ENCODE measurements at places on chromosomes 2 and 18.

DNA sequence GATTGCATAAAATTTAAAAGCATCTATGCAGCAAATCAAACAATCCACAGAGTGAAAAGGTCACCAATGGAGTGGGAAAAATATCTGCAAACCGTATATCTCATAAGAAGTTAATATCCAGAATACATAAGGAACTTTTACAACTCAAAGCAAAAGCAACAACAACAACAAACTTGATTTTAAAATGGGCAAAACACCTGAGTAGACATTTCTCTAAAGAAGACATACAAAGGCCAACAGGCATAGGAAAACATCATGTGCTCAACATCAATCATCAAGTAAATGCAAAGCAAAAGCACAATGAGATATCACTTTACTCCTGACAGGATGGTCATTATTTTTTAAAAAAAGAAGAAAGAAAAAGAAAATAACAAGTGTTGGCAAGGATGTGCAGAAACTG lies 38.1 kb downstream of the TMEM247 start:
- no peak for DNase-seq

DNA sequence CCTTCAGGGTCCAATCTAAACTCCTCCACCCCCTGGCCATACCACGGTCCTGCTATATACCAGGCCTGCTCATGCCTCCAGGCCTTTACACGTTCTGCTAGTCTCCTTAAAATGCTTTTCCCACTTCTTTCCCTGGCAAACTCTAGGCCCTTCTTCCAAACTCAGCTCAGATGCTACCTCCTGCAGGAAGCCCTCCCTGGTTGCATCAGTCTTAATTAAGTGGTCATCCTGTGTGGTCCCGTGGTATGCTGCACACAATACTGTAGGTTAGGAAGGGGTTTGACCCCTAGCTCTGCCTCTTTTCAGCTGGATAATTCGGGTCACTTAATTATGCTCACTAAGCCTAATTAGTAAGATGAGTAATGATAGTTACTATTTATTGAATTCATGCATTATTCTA lies 85.9 kb upstream of the SP3 start:
- no peak for DNase-seq

GRCh38 chr2:207149249-207150213 lies 16.2 kb downstream of the KLF7 start:
- no peak for DNase-seq

- peak; percentile 14 for DNase-seq
Measured at GRCh38 chr2:9108210-9108967, 98.2 kb upstream of the ASAP2 start.

- DNase-seq, result no peak
Measured at GRCh38 chr18:3074087-3074486, 61.1 kb upstream of the LPIN2 start.

- no peak for DNase-seq
Measured at GRCh38 chr2:223019987-223020717, 31.8 kb upstream of the KCNE4 start.

DNA sequence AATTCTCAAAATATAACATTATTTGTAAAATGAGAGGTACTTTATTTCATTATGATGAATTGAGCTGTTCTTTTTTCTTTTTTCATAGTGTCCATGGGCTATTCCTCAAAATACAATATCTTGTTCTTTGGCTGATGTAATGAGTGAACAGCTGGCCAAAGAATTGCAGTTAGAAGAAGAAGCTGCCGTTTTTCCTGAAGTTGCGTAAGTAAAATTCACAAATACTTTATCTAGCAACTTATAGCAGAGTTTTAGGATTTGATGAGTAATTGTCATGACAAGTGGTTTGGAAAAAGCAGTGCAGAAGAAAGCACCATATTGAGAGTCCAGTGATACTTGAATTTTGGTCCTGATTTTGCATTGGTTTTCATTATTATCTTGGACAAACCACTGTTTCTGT lies 9.8 kb downstream of the RIOK3 start:
- peak; percentile 9 for DNase-seq

DNA sequence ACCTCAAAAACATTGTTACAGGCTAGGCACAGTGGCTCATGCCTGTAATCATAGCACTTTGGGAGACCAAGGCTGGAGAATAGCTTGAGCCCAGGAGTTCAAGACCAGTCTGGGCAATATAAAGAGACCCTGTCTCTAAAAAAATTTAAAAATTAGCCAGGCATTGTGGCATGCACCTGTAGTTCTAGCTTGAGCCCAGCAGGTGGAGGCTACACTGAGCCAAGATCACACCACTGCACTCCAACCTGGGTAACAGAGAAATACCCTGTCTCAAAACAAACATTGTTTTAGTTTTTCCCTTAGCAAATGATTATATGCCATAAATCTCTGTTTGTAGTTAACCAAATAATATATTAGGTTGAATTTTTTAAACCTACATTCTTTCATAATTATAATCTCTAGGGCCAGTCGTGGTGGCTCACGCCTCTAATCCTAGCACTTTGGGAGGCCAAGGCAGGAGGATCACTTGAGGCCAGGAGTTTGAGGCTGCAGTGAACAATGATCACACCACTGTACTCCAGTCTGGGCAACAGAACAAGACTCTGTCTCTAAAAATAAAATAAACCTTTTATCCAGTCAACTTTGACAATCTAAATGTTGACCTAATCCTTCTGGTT lies 13.3 kb upstream of the CYP20A1 start:
- peak; percentile 31 for DNase-seq

DNA sequence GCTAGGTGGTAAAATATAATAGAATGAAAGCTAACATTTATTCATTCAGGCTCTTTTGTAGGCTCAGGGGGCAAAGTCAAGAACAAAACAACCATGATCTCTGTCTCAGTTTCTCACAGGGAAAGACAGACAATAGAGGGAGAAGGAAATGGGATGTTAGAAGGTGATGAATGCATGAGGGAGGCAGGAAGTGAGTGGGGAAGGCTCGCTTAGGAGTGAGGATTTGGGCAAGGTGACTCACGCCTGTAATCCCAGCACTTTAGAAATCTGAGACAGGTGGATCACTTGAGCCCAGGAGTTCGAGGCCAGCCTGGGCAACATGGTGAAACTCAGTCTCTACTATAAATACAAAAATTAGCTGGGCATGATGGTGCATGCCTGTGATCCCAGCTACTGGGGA lies 88.4 kb downstream of the CTIF start:
- DNase-seq, result no peak

- no peak for DNase-seq
Measured at GRCh38 chr2:122486086-122486485, 730.6 kb downstream of the TSN start.

GRCh38 chr2:109333414-109334210 lies 204.6 kb downstream of the SH3RF3 start:
- peak; percentile 40 for DNase-seq

DNA sequence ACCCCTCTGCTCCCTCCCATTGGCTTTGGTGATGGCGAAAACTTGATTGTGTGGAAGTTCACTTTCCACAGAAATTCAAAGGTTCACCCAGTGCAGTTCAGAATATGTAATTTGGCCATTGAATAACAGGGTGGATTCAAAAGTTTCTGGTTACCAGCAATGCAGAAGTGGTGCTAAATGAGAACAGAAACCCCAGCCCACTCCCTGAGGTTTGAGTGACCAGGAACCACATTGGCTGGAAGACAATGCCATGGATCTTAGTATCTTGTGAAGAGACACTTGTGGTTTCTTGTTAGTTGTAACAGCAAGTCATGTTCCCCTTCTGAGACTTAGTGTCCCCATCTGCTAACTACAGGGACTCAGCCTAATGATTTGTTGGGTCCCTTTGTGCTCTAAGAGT lies 49.8 kb downstream of the QPCT start:
- no peak for DNase-seq

DNA sequence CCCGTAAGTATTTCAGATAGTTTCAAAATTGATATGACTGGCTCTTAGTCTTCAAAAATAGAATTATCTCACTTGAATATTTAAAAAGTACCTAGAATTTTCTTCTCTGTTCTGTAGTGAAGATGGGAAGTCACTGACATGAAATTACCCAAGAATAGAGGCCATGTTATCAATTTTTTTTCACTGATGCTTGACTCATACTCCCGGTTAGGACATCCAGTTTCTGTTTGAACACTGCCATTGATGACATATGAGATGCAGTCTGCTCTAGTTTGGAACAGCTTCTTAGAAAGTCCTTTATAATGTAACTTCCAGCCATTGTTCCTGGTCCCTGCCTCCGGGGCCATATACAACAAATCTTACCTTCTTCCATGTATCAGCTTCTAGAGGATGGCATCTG lies 26.0 kb downstream of the MAP3K20 start:
- DNase-seq, result peak; percentile 72

- DNase-seq, result peak; percentile 47
Measured at GRCh38 chr2:70143314-70144150, 47.3 kb downstream of the C2orf42 start.

- peak; percentile 90 for DNase-seq
Measured at GRCh38 chr2:10668402-10669012, 21.3 kb downstream of the NOL10 start.

DNA sequence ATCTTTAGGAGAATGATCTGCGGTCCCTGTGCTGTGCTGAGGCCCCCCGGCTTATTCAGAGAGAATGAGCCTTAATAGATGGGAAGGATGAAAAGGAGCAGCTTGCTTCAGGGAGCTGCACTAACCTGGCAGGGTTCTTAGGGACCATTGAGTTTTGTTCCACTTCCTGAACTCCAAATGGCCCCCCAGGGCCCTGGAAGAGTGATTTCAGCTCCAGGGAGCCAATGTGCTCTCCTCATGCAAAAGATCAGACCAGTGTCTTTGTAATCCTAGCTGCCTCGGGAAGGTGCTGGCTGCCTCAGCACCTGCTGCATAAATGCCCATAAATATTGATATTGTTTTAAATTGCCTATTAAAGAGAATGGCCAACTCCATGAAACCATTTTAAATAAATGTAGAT lies 210.2 kb downstream of the NCK2 start:
- DNase-seq, result no peak

GRCh38 chr2:221715523-221716247 lies 143.6 kb upstream of the EPHA4 start:
- DNase-seq, result no peak

- peak; percentile 44 for DNase-seq
Measured at GRCh38 chr2:182952741-182953450, 85.4 kb downstream of the NCKAP1 start.

DNA sequence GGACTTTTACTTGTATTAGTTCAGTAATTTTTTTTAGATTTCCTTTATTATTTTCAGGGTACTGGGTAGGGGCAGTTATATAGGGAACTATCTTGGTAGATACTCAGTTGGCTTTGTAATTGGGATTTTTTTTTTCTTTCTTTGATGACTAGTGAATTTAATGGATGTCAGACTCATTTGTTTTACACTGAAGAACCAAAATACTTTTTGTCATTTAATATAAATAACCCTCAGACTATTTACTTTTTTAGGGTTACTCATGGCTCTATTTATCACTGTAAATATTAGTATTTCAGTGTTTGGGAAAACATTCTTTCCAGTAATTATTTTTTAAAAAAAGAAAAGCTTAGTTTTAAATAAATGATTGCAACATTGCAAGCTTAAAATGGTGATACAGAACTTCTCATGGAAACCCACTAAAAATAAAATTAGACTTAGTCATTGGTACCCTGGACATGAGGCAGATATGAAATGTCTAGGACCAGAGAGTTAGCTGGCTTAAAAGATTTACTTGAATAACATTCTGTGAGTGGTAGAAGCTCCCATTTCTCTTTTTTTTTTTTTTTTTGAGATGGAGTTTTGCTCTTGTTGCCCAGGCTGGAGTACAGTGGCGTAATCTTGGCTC lies 74.4 kb upstream of the CYP20A1 start:
- DNase-seq, result peak; percentile 13

DNA sequence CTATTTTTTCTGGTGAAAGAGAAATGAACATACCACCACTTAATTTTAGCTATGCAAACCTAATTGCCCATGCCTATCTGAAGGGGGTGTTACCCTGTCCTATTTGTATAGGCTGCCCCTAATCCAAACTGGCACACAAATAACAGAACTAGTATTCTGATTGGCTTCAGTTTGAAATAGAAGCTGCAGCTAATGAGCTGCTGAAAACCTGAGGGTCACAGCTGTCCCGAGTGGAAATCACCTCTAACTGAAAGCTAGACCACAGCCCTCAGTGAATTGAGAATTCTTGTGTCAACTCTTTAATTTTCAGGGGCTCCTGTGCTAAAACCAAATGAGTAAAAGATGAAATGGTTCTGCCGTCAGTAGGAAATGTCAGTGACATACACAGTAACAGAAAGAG lies 28.7 kb downstream of the CCDC141 start:
- no peak for DNase-seq

GRCh38 chr18:78309307-78309706 lies 670.3 kb upstream of the SALL3 start:
- DNase-seq, result no peak

DNA sequence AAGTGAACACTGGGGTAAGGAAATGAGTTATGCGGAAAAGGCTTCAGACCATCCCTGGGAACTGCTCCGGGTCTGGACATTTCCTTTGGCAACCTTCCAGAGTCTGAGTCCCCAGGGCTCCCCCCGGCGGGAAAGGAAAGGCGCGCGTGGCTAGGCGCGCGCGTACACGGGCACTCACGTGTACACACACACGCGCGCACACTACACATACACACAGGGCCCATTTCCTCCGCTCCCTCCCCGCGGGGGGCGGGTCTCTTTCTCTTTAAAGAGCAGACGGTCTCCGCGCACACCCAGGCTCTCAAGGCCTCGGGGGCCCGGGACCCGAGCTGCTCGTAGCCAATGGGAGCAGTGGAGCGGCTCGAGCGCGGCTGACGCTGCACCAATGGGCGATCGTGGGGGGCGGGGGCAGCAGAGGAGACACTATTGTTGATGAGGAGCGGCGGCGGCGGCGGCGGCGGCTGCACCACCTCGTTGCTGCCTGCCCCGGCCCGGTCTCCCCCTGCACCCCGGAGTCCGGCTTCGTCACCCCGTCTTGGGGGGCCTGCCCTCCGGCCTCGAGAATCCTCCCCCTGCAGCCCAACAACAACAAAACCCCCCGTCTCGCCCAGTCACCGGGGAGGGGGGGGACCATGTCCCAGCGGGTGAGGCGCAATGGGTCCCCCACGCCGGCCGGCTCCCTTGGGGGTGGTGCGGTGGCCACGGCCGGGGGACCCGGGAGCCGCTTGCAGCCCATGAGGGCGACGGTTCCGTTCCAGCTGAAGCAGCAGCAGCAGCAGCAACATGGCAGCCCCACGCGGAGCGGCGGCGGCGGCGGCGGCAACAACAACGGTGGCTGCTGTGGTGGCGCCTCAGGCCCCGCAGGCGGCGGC lies at the start of gene FAM117B:
Gene FAM117B, plus strand, starts transcription at position 414 of the 872 bp plus-strand sequence. Its CDS starts 219 bp downstream, at position 633.
- peak; percentile 99 for DNase-seq

GRCh38 chr2:196112418-196113034 lies 43.9 kb upstream of the DNAH7 start:
- DNase-seq, result peak; percentile 70

GRCh38 chr18:57793302-57793986 lies 9.7 kb downstream of the ATP8B1 start:
- no peak for DNase-seq

DNA sequence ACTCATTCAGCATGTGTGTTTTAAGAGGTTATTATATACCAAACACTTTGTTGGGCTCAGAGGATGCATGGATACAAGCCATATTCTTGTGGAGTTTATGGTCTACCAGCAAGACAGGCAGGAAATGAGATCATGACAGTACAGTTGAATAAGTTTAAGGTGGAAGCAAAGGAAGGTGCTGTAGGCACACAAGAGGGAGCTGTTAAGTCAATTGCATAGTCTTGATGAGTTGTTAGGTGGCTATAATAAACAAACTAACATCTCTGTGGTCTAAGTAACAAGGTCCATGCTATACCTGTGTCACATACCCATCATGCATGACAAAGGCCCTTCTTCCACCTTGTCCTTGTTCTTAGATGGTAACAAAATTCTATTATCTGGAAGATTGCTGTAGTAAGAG lies 538.3 kb downstream of the CNTNAP5 start:
- no peak for DNase-seq
